Stimulated activated CD4-positive, alpha-beta T cell treated with anti-CD3 and anti-CD28 coated beads, Interleukin-1b, Interleukin-23, amount 100 ng/mL, for 4 hours (primary cell): ENCODE measurements at places on chromosomes 4 and X.

GRCh38 chr4:107893171-107894137 lies 37.9 kb upstream of the CYP2U1 start:
- no peak for DNase-seq

- no peak for DNase-seq
These were observed 82.5 kb downstream of the GASK1B start for GRCh38 chr4:158090323-158090722.

GRCh38 chr4:151991001-151991883 lies 230.4 kb upstream of the GATB start:
- DNase-seq, result no peak

GRCh38 chrX:26050099-26050498 lies 88.0 kb upstream of the MAGEB18 start:
- no peak for DNase-seq

DNA sequence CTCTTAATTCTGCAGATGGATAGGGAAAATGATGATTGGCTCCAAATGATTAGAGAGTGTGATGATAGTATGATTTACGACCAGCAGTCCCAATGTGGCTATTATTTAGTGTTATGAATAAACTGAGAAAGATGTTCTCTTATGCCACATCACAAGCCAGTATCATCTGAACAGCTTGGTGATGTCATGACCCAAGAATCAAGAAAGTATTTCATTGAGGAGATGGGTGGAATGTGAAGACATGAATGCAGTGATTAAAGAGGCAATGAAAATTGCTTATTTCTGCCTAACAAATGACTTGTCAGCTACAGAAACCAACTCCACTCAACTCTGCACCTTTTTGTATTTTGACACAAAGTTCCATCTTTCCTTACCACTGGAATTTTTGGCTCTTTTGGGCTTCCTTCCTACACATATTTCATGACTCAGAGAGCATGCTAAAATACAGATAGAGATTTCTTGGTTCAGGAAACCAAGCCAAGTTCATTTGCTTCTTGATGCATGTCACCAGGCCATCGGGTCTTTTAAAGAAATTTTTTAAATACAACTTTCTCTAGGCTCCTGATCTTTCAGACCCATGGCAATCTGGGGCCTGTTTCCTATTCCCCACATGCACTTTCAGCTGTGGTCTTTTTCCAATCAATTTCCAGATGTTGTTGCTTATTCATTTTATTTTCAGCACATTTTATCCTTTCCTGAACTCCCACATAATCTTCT lies 174.2 kb downstream of the HHIP start:
- no peak for DNase-seq

DNA sequence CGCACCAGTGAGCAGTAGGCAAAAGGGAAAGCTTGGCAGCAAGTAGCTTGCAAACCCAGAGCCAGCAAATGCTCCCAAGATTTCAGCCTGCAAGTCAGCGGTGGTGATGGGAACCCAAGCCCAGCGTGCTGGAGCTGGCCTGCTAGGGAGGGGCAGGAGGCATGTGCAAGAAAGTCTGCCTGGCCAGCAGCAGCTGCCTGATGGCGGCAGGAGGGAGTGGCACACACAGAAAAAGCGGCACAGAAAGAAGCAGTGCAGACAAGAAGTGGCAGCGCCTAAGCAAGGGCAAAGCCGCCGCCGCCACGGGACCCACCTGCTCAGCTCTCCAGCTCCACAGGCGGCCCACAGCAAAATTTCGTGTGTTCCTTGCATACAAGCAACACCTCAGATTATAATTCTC lies 1206.5 kb upstream of the PABPC4L start:
- DNase-seq, result no peak

DNA sequence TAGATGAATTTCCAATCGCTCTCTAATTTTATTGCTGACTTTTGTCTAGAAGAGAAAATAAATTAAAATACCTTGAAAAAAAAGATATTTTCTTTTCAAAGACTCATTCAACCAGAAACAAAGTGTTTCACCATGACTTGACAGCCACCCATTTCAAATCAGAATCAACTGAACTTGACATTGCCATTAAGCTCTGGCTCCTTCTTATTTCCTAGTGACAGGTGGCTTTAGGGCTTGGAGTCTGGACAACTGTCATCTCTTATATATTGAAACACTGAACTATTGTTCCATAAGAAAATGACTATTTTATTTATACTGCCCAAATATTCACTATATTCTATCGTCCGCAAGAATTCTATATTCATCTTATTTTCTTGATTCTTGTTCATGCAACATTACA lies 229.2 kb downstream of the SLC39A8 start:
- no peak for DNase-seq

- DNase-seq, result no peak
These were observed 95.6 kb downstream of the GATB start for GRCh38 chr4:151665022-151665784.

DNA sequence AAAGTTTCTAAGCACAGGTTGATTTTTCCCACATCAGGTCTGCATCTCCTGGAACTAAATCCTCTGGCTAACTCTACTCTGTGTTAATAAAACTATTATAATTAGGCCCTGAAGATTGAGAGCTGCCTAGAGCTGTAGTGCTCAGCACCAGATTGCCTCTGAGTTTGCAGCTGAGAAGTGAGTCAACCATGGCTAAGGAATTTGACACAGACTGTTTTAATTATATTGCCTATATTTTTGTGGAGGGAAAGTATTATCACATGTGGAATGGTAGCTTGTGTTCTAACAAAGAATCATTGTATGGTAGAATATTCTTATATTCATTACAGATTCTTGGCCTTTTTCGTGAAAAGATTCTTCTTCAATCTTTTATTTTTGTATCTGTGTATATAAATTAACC lies 1907.6 kb upstream of the TENM3 start:
- no peak for DNase-seq

- DNase-seq, result no peak
These were observed 239.7 kb upstream of the GATB start for GRCh38 chr4:152000518-152000917.

DNA sequence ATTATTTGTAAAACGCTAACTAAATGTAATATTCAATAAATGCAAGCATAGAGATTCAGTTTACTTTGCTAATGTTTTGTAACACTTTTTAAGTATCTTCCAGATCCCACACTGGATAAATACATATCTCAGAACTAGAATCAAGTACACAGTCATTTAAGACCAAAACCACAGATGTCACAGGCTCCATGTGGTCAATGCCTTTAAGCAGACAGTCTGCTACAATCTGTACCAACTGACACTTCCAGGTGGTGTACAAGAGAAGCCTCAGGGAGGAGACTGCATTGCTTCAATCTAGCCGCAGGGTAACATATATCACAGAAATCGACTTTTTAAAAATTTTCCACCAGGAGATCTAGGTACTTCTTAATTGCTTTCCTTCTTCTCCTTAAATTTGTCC lies 229.6 kb upstream of the DIAPH2 start:
- no peak for DNase-seq

DNA sequence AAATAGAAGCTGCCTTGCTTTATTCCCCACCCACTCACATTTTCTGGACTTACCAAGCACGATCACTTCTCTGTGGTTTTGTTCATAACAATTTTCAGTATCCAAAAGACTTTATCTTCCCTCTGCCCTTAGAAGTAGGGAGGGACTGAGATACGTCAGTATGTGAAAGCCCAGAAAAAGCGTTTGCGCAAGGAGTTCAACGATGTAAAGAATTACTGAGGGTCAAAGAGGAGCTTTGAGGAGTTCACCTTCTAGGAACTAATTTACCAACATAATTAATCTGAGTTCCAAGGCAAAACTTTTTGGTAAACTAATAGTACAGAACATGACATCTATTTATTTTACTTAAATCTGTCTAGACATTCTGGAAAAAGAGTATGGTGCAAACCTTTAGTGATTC lies 84.6 kb downstream of the MBNL3 start:
- no peak for DNase-seq

- no peak for DNase-seq
These were observed 8.9 kb downstream of the MFAP3L start for GRCh38 chr4:170017252-170017651.

DNA sequence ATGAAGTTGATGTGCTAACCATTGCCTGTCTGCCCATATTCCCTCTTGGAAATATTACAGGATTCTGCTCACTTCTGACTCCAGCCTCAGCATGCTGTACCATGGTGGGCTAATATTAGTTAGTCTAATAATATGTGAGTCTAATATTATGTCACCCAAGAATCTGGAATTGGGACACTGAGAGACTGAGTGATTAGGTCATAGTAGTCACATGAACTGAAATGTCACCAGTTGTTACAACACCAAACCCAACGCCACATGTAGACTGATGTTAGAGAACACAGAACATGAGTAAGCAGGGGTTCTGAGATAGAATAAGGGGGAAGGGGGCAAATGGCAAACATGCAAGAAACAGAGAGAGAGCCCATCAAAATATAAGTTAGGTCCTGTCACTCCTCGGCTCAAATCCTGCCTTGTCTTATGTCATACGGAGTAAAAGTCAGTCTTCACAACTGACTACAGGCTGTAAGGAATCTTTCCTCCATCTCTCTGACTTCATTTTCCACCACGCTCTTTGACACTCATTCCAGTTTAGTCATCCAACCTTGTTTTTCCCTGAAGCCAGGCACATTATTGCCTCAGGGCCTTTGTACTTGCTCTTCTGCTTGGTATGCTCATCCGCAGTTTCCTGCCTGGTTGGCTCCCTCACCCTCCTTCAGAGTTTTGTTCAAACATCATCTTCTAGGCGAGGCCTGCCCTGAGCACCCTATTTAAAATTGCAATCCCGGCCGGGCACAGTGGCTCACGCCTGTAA lies 9.6 kb upstream of the SLAIN2 start:
- DNase-seq, result no peak

DNA sequence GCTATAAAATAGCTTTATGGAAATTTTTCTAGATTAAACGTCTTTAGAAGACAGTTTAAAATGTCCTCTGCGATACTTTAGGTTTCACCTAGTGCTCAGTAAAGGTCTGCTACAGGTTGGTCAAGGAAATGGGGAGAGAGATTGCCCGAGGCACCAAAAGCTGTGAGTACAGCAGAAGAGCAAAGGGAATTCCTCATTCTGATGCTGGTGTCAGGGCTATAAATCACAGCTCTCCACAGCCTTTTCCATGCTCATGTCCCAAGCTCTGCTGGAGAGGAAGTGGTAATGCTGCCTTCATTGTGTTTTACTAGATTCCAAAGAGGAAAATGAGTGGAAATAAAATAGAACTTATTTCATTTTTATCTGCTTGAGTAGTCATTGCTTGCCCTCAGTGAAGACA lies 2060.4 kb downstream of the ARAP2 start:
- no peak for DNase-seq

DNA sequence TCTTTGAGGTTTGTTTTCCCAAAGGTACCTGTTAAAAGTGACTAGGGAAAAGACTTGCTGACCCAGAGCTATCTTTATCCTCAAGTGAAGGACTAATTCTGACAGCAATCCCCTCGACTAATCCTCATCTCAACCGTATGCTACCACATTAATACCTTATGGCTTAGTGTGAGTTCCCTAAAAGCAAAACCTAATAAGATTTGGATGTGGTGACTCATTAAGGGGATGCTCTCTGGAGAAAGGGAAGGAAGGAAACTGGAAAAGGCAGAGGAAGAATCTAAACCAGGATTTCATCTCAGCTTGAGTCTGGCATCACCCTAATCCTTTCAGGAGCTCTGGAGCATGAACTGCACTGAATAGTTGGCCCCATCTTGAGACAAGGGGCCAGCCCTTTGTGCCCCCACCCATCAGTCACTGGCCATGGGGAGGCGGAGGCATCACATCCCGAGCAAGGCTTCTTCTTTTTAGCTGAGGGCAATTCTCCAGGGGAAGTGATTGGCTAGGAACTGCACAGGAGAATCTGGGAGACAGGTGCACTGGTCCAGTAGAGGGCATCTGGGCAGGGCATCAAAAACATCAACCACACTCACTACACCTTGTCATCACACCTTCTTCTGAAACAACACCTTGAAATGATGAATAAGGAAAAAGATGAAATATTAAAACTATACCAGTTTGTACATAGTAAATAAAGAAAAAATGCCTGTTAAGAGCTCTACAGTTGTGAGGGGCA lies 6.9 kb upstream of the BBS7 start:
- DNase-seq, result no peak
